HFFc6 (cell line): ENCODE measurements at places on chromosomes 4 and X. TPM values are rescaled to one million over a fixed set of nuclear protein-coding genes. Genes with fewer than 3 reads are reported as not detected.
A peak's percentile ranks its signal among the peaks of the same experiment; 100 is the strongest.

DNA sequence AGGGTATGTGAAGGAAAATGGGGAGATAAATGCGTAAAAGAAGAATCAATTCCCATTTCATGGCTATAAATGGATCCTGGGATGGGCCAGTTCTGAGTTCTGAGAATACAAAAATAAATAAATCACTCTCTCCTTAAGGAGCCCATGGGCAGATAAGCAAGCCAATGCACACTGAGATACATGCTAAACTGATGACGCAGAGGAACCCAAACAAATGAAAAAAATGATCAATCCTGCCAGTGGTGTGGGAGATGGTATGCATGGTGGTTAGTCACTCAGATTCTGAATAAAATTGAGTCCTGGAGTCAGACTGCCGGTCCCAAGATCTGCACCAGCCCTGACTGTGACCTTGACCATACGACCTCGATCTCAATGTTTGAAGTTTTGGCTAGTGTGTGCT is 59.7 kb downstream of the NEIL3 start:
- H3K4me1 ChIP-seq = peaks cover 45% of the 10 kb centered on the region
- H3K27ac ChIP-seq = peak overlapping the region; percentile 64
- H3K4me3 ChIP-seq = peak overlapping the region; percentile 41; the same call in 1 of the 2 replicates
- H3K27me3 ChIP-seq = no peaks in the 10 kb centered on the region
- peak; percentile 63 for DNase-seq

- peaks cover 21% of the 10 kb centered on the region for H3K4me1 ChIP-seq
- H3K27me3 ChIP-seq = no peaks in the 10 kb centered on the region
- no peak overlapping the region for H3K27ac ChIP-seq
- H3K36me3 ChIP-seq = peaks cover 7% of the 10 kb centered on the region
These were observed 12.1 kb downstream of the DDX60 start for GRCh38 chr4:168306476-168306875.

DNA sequence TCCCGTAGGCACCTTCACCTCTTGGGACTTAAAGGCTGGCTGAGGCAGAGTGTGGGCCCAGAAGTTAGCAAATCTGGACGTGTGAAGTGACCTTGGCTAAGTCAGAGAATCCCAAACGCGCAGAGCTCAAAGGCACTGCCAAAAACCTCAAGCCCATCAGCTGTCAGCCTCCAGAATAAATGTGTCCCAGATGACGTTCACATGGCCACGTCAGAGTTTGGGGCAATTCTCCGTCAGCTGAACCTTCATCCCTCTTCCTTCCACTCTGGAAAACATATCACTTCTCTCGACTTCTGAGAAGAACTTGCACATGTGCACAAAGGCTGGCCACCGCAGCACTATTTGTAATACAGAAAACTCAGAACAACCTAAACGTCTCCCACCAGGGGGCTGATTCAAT is 35.7 kb upstream of the APLN start:
- H3K27ac ChIP-seq = no peak overlapping the region
- no peaks in the 10 kb centered on the region for H3K4me1 ChIP-seq
- H3K27me3 ChIP-seq = peaks cover 12% of the 10 kb centered on the region
- no peaks in the 10 kb centered on the region for H3K36me3 ChIP-seq
- DNase-seq = no peak

DNA sequence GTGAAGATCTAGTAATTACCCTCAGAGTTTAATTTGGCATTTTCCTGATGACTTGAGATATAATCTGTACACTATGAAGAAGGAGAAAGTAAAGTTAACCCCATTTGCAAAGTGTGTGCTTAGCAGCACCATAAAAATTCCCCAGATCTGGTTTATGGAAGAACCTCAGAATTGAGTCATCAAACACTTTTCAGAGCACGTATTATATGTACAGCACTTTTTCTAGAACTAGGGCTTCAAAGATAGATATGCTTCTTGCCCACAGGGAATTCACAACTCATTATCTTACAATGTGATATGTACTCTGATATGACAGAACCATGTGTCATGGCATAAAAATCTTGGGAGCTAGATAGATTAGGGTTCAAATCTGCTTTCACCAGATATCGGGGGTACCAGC is 150.9 kb downstream of the SLC10A7 start:
- peaks cover 40% of the 10 kb centered on the region for H3K4me1 ChIP-seq
- peak overlapping the region; percentile 18; the same call in 1 of the 2 replicates for H3K4me3 ChIP-seq
- H3K36me3 ChIP-seq = no peaks in the 10 kb centered on the region
- peak overlapping the region; percentile 39 for H3K27ac ChIP-seq
- H3K27me3 ChIP-seq = no peaks in the 10 kb centered on the region
- DNase-seq = peak; percentile 69

- H3K4me1 ChIP-seq = no peaks in the 10 kb centered on the region
- DNase-seq = no peak
- H3K27me3 ChIP-seq = no peaks in the 10 kb centered on the region
- H3K36me3 ChIP-seq = no peaks in the 10 kb centered on the region
These were observed 197.2 kb downstream of the BANK1 start for GRCh38 chr4:101987623-101988243.

GRCh38 chr4:94976371-94977011 is 218.7 kb downstream of the BMPR1B start:
- H3K4me1 ChIP-seq = no peaks in the 10 kb centered on the region
- no peak for DNase-seq
- H3K36me3 ChIP-seq = no peaks in the 10 kb centered on the region
- H3K27me3 ChIP-seq = no peaks in the 10 kb centered on the region; the same call in 1 of the 2 replicates
- H3K4me3 ChIP-seq = no peak overlapping the region

DNA sequence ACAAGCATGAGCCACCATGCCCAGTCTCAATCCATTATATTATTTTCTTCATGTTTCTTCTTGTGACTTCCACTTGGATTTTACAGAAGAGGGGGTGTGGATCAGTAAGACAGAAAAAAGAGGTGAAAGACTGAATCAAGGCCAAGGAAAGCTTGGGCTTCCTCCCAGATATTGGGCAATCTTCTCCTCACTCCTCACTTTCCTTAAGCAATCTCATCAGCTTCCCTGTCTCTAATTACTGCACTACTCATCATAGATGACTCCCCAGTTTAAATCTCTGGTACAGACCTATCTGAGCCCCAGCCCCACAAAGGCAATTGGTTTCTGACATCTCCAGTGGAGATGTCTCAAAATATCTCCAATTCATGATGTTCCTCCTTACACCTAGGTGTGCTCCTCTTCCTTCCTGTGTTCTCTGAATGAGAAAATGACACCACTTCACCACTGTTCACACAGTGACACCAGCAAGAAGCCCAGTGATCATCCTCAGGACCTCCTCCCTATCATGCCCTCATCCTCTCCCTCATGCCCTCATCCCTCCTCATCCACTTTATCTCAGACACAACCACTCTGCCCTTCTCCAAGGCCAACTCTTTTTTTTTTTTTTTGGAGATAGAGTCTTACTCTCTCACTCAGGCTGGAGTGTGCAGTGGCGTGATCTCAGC is 44.8 kb upstream of the HERC6 start:
- H3K4me1 ChIP-seq = peaks cover 7% of the 10 kb centered on the region
- H3K27me3 ChIP-seq = peaks cover 5% of the 10 kb centered on the region
- peak; percentile 11 for DNase-seq
- no peak overlapping the region for H3K4me3 ChIP-seq
- H3K36me3 ChIP-seq = no peaks in the 10 kb centered on the region
- no peak overlapping the region for H3K27ac ChIP-seq

- H3K4me3 ChIP-seq = no peak overlapping the region
- H3K27ac ChIP-seq = no peak overlapping the region
- H3K36me3 ChIP-seq = no peaks in the 10 kb centered on the region
These were observed 8.5 kb downstream of the FRMD7 start for GRCh38 chrX:132119283-132119682.

SPACA5 gene
- total RNA-seq = not detected in 2 replicates

AFM gene
- not detected in 3 replicates for total RNA-seq

TIGD2 gene
- total RNA-seq = 7.8 and 10.1 TPM in 2 replicates
